Stimulated activated CD4-positive, alpha-beta T cell treated with anti-CD3 and anti-CD28 coated beads, Interleukin-1b, Interleukin-23, amount 100 ng/mL, for 1 hour (primary cell): ENCODE measurements at places on chromosomes 6 and 20.

DNA sequence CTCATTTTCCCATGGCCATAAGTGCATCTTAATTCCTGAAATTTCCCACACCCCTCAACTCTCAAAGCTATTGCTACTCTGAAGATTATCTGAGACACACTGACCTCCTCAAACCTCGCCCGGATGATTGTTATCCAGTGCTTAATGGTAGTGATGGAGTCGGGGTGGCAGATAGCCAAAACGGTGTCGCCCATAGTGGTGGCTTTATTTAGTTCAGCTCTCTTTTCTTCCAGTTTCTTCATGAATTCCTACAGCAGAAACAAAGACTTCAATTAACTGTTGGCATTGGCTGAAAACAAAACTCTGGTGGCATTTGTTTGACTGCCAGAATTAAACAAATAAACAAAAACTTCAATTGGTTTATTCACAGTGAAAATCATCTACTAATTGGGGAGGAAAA is 165.4 kb downstream of the DST start:
- DNase-seq, result no peak

DNA sequence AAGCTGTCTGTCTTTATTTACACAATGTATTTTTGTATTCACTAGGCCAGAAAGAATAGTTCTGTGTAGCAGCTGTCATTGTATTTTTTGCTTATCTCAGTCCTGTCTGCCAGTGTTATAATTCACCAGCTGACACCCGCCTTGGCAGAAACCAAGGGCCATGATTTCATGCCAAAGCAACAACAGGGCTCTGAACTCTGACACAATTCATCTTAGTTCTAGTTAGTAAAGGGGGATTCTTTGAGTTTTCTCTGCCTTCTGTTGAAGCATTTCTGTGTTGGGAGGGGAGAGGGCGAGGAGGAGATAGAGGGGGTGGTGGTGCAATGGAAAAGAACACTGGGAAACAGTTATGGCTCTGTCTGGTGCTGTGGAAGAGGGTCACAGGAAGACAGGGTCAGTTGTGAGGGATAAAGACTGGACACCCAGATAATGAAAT is 684.6 kb upstream of the MARCKS start:
- DNase-seq, result no peak

DNA sequence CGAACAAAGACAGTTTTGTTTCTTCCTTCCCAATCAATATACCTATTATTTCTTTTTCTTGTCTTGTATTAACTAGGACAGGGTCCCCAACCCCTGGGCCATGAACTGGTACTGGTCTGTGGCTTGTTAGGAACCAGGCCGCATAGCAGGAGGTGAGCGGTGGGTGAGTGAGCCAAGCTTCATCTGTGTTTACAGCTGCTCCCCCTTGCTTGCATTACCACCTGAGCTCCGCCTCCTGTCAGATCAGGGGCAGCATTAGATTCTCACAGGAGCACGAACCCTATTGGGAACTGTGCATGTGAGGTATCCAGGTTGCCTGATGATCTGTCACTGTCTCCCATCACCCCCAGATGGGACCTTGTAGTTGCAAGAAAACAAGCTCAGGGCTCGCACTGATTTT is 151.9 kb downstream of the CDKAL1 start:
- no peak for DNase-seq

GRCh38 chr20:37345339-37346235 is at the start of gene SRC:
SRC (plus strand) TSS chr20:37346140; CDS start chr20:37384154, 38,014 bp downstream.
- DNase-seq, result no peak

DNA sequence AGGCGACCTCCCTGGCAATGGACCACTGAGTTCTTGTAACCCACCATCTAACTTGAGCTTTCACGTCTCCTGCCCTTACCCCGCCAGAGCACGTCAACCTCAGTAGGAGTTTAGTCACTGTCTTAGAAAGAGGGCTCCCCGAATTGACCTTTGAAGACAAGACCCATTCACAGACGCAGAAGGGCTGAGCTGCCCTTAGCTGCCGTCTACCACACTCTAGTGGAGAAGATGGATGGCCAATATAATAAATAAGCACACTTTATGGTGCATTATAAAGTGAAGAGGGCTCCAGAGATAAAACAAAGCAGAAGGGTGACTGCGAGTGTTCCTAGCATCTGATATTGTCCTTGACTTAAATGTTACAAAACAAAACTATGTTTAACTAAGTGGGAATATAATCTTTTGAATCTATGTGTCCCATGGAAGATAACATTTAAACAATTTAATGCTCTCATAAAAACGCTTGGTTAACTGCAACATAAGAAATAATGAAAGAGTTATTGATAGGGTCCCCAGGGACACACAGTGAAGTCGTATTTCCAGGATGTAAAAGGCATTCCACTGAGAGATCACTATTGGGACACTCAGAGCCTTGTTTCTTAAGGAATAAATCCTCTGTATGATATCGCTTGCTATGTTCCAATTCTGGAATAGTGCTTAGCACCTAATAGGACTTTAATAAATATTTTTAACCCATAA is 261.1 kb downstream of the THBS2 start:
- DNase-seq, result no peak

DNA sequence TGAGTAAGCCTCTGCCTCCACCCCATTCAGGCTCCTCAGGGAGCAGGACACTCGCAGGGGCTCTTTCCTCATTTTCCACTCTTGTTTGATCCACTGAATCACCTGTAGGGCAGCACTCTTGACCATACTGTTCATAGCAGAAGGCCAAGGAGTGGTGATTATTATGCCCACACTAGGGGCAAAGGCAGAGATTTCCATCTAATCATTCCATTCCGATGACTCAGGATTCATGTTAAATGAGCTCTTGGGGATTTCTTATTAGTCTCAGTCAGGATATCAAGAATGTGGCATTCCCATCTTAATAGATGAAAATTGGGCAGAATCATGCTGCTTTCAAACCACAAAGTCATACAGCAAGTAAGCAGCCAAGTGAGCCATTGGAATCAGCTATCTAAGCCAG is 101.9 kb upstream of the MOCS1 start:
- DNase-seq, result no peak

GRCh38 chr6:154086510-154086909 is 47.5 kb downstream of the OPRM1 start:
- no peak for DNase-seq

- peak; percentile 19 for DNase-seq
Observed at GRCh38 chr6:143026696-143027449, 33.8 kb upstream of the AIG1 start.
